ENCODE measurements at places on chromosomes 6 and 20.
A peak's percentile ranks its signal among the peaks of the same experiment; 100 is the strongest.

- no peak for DNase-seq
Observed at GRCh38 chr6:16244869-16245451, 6.6 kb downstream of the GMPR start.

DNA sequence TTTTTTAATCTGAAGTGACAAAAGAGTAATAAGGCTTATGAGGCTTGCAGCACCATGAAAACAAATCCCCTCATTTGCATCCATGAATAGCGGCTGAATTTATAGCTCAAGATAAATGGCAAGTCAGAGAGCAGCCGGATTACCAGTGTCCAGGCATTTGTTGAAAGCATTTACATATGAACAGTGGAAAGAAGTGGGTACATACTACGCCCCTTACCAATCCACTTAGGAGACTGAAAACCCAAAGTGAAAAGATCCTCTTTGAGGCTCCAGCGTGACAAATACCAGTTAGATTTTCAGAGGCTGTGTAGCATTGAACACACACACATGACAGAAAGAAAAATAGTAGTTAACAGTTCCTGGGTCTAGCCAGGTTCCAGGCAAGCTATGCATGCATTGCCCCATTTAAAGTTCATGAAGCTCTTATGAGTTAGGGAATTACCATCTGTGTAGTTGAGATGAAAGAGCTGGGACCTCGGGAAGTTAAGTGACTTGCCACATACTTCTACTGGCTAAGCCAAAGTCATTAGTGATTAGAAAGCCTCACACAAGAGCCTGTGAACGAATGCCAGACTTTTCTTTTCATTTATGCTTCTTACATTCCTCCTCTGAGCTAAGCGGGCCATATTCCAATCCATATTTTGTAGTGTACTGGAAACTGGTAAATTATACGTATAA lies 28.3 kb upstream of the NHSL1 start:
- no peak for DNase-seq

DNA sequence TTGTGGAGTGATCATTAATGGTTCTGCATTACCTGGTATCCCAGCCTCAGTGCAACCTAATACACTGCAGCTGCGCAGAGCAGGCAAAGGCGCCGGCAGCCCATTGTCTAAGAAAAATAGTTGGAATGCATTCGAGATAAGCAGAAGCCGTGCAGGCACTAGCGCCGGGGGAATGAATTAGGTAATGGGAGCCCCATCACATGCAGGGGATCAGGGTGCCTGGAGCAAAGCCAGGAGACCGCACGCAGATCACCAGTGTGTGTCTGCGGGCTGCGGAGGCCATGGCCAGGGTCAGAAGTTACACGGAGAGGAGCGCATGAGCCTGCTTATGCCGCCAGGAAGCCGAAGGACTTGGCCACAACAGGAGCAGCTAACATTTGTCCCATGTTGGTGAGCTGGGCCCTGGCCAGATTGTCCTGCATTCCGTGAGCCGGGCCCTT lies 156.8 kb downstream of the DLL1 start:
- peak; percentile 76 for DNase-seq

GRCh38 chr6:161104966-161105365 lies 113.4 kb downstream of the MAP3K4 start:
- DNase-seq: no peak

GRCh38 chr6:144346719-144347447 lies 61.7 kb downstream of the UTRN start:
- DNase-seq: no peak

DNA sequence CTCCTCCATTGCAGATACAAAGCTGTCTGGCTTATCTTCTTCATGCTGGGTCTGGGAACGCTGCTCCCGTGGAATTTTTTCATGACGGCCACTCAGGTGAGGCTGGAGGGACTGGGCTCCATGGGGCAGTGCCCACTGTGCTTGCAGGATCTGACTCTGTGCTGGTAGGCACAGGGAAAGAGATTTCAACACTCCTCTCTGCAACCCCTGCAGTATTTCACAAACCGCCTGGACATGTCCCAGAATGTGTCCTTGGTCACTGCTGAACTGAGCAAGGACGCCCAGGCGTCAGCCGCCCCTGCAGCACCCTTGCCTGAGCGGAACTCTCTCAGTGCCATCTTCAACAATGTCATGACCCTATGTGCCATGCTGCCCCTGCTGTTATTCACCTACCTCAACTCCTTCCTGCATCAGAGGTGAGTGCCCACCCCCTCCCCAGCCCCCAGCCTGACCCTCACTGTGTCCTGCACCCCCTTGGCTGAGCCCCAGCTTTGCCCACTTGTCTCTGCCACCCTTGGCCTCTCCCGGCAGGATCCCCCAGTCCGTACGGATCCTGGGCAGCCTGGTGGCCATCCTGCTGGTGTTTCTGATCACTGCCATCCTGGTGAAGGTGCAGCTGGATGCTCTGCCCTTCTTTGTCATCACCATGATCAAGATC lies 6.1 kb downstream of the SLC29A1 start:
- peak; percentile 77 for DNase-seq

Data from right cardiac atrium (tissue), 5 donors.